COR-L47 (cell line): ENCODE measurements at places on chromosomes 12 and 14.

GRCh38 chr14:66496188-66496807 lies 10.1 kb downstream of the CCDC196 start:
- no peak for DNase-seq

GRCh38 chr12:65355461-65355860 lies 77.0 kb downstream of the MSRB3 start:
- DNase-seq, result no peak

DNA sequence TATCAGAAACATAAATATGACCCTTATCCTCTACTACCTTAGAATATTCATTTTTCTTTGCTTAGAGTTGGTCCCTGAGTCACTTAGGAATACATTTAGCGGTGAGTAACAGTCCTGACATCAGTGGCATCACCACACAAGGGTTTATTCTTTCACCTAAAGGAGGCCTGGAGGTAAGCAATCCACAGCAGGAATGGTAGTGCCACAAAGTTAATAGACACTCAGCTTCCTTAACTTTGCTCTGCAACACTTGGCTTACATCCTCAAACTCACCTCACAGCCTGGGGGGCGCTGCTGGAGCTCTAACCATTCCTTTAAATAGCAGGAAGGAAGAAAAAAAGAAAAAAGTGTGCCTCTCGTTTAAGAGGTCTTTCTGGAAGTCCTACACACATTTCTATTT lies 29.1 kb downstream of the BBOF1 start:
- no peak for DNase-seq

- no peak for DNase-seq
Observed at GRCh38 chr12:85713373-85713772, 122.8 kb downstream of the RASSF9 start.

GRCh38 chr12:9068086-9068485 lies 47.6 kb downstream of the A2M start:
- DNase-seq, result no peak

GRCh38 chr12:120775862-120776552 lies 50.4 kb downstream of the ACADS start:
- DNase-seq, result no peak

GRCh38 chr14:93286212-93286890 lies 46.5 kb downstream of the BTBD7 start:
- DNase-seq, result no peak

- no peak for DNase-seq
Observed at GRCh38 chr12:66320996-66321395, 18.7 kb downstream of the HELB start.

GRCh38 chr14:68587931-68588330 lies 204.9 kb downstream of the ZFP36L1 start:
- DNase-seq, result no peak

GRCh38 chr12:97131220-97131981 lies 224.3 kb downstream of the NEDD1 start:
- no peak for DNase-seq

DNA sequence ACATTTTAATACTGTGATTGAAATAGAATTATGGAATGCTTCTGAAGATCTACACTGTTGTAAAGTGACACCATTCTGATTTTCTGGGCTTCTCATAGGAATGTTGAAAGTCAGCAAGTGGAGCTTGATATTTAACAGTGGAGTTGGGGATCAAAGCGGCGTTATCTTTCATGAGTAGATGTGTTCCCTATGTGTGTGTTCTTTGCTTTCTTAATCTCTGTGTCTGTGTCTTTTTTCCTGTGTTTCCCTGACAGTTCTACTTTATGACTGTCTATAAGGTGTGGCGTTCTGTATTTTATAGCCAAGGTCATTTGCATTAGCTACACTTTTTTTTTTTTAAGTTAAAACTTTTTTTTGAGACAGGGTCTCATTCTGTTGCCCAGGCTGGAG lies 24.7 kb downstream of the SYNE2 start:
- no peak for DNase-seq

DNA sequence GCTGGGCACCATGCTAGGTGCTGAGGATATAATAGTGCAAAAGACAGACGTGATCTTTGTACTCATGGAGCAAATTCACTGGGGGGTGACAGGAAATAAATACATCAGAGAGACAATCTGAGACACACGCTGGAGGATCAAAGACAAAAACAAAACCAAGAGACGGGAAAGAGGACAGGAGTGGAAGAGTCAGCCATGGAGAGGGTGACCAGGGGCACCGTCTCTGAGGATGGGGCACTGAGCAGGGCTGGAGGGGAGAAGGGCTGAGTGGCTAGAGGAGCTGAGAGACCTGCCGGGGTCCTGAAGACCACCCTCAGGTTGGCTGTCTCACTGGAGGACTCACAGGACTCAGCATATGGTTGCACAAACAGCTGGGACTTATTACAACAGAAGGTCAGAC lies 81.9 kb downstream of the TMEM132D start:
- no peak for DNase-seq

DNA sequence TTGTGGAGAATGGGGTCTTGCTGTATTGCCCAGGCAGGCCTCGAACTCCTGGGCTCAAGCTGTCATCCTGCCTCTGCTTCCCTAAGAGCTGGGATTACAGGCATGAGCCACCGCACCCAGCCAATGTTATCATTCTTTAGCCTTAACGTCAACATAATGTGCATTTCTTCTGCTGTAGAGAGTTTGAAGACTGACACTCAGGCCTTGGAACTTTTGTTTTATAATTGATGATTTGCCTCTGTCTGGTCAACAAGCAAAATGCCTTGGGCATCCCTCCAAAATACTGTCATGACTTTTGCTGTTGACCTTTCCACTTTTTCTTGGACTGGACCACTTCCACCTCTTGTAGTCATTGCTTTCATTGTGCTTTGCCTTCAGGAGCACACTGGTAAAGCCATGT lies 29.0 kb downstream of the FAM234B start:
- DNase-seq, result no peak

DNA sequence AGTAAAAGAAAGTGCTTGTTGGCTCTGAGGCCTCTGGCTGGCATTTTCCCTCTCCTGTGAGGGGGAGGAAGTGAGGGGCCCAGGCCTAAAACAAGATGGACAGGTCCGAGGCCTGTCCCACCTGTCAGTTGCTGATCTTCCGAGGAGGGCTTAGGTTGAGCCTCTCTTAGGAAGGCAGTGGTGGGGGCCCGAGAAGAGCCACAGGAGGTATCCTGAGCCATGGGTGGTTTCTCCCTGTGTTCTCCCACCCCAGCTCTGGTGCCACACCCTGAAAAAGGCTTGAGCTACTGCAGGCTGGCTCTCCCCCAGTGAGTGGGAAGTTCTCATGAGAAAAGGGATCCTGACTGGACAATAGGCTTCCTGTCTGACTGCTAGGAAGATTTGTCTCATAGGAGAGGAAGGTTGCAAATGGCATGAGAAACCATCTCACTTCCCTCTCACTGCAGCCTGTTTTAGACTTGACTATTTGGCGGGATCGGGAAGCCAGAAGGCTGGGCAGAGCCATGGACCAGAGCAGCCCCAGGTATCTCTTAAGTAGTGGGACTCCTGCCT lies 72.1 kb upstream of the SRSF5 start:
- DNase-seq, result peak; percentile 25

GRCh38 chr12:5197131-5197530 lies 153.5 kb downstream of the KCNA5 start:
- DNase-seq, result no peak

- no peak for DNase-seq
Observed at GRCh38 chr12:48765753-48766162, 23.1 kb downstream of the ADCY6 start.

DNA sequence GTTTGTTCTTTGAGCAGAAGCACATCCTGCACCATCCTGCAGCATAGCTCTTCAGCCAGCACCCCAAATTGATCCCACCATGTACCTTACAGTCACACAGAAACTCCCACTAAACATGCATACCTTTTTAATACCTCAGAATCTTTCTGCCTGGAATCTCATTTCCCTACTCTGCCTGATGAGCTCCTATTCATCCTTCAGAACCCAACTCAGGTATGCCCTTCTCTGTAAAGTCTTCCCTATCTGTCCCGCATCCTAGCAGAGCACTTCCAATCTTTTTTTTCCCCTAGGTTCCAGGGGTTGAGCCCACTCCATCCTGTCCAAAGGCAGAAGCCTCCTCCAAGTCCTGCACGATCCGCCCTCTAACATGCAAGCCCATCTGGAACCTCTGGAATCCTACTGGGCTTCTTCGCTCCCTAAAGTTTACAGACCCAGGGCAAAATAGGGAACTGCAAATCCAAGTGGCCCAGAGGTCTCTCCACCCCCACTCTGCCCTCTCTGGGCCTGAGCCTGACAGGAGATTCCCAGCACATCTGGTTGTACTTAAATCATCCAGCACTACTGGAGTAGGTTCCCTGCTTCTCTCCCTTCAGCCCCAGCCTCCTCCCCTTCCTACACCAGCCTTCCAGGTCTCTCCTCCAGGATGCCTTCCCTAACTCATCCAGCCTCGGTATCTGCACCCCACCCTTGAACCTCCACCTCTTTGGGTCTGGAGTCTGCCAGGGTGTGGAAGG lies 4.1 kb upstream of the FIGNL2 start:
- DNase-seq, result no peak

- DNase-seq, result no peak
Observed at GRCh38 chr12:84397846-84398245, 514.8 kb downstream of the SLC6A15 start.

DNA sequence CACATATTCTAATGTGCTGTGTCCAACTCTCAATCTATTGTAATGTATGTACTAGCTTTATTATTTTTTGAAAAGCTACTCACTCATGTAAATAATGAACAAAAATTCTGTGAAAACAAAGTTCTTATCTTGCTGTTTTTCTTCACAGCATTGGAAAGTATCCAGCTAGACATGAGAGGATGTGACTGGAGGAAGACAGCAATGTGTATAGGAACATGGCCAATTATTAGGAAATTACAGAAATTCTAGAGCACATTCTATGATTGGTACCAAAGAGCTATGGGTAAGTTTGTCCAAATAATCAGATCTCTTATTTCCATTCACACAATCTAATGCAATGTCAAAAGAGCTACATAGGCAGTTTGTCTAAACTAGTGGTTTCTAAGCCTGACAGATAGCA lies 1100.2 kb downstream of the FSCB start:
- DNase-seq, result no peak

- peak; percentile 60 for DNase-seq
Observed at GRCh38 chr14:20530771-20531571, 25.6 kb downstream of the RNASE10 start.

GRCh38 chr12:131466306-131466705 lies 244.6 kb upstream of the SFSWAP start:
- DNase-seq, result no peak

DNA sequence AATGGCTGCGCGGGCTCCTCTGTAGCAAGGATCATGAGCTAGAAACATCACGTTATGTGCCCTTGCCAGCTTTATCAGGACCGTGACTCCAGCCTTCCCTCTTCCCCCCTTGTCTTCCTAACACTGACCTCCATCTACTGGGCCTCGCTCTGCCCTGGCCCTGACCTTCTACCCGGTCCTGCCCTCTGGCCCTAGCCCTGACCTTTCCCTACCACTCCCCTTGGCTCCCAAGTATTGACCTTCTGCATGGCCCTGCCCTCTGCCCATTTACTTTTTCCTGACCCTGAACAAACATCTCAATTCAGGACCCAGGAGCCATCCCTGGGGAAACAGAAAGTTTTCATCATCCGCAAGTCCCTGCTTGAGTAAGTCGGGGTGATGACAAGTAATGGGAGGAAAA lies 2.0 kb downstream of the SOAT2 start:
- no peak for DNase-seq

GRCh38 chr14:70622111-70622712 lies 19.5 kb upstream of the TTC9 start:
- DNase-seq, result peak; percentile 31

GRCh38 chr12:15709551-15709950 lies 79.6 kb downstream of the EPS8 start:
- no peak for DNase-seq

- no peak for DNase-seq
Observed at GRCh38 chr14:95231966-95232633, 74.8 kb upstream of the DICER1 start.

- no peak for DNase-seq
Observed at GRCh38 chr14:59284059-59284458, 95.6 kb downstream of the DAAM1 start.

- DNase-seq, result no peak
Observed at GRCh38 chr12:110763583-110763982, 20.9 kb upstream of the PPP1CC start.

- DNase-seq, result no peak
Observed at GRCh38 chr14:64987438-64987767, 708 bp downstream of the FNTB start.

GRCh38 chr14:81141426-81141825 lies 79.3 kb downstream of the GTF2A1 start:
- DNase-seq, result no peak

DNA sequence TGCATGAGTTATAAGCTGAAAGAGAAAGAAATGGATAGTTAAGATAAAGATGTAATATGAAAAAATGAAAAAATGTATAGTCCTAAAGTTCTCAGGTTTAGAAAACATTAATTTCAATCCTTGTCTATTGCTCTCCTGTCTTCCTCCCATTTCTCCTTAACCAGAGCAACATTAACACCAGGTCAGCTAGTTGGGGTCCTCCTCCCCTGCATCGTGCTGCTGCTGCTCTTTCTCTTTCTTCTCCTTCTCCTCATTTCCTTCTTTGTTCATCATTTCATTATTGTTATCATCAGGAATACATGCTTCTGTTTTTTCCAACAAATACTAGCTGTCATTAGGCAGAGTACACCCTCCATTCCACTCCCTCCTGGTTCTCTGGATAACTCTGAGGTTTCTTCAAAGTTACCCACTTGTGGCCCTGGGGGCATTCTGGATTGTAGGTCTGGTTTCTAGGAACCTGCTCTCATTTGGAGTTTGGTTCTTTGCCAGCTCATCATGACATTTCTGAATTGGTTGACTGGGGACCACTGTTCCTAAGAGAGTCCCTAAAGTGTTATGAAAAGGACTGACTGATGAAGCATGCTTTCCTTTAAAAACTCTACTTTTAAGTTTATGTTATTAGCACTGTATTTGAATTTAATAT lies 17.0 kb downstream of the ACSS3 start:
- no peak for DNase-seq

DNA sequence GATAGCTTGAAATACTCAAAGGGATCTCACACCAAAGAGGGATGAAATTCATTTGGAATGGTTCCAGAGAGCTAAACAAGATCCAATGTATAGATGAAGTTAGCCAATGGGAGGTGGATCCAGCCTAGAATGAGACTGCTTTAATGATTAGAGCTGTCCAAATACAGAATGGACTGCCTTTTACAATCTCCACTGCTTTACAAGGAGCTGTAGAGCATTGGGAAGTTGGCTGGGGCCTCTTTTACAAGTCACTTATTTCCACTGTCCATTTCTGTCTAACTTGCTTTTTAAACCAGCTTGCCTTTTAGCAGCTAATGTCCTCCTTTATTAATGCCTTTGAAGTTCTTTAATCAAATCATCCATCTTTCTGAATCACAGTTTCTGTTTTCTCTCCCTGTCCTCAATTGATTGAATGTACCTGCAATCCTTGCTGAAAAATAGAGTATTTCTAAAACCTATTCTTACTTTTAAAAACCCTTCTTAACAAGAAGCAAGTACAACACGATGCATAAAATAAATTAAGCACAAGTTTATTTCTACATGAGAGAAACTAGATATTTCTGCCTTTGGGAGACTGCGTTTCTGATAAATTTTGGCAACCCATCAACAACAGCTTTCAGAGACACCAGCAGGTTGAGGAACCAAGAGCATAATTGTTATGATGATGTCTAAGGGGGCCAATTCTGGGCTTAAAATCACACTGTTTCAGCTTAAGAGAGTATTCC lies 3.4 kb upstream of the ATP2A2 start:
- DNase-seq, result no peak

- DNase-seq, result peak; percentile 21
Observed at GRCh38 chr14:20632831-20633691, 8.4 kb downstream of the OR6S1 start.
